ENCODE measurements at places on chromosomes 16 and 17.

DNA sequence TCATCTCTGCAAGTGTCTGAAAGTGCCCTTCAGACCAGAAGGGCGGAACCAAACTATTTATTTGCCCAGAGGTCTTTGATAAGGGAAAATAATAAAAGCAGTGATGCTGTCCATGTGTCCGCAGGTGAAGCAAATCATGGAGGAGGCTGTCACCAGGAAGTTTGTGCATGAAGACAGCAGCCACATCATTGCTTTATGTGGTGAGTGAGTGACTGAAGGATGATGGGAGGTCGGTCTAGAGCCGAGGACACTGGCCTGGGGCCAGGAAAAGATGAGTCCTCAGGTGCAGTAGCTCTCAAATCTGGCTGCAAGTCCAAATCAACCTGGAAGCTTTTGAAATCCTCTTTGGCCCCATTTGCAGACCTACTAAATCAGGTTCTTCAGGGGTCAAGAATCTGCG lies 6.1 kb downstream of the SGSM2 start:
- no peak for DNase-seq

DNA sequence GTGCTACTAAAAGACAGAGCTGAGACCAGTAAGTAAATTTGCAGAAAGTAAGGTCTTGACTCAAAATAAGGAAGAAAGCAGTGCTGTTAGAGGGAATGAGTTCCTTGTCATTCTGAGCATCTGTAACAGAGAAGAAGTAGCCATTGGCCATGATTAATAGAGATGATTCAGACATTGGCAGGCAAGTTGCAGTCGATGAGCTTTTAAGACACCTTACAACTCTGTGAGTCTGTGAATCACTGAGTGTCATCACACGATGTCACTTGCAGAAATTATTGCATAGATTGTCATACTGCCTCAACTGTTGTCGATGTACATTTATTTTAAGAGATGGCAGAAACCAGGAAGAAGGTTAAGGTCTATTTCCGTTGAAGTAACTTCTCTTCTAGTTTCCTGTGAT lies 201.1 kb upstream of the CDH13 start:
- DNase-seq = no peak

GRCh38 chr17:15922586-15922985 lies 22.3 kb upstream of the ADORA2B start:
- DNase-seq = no peak

DNA sequence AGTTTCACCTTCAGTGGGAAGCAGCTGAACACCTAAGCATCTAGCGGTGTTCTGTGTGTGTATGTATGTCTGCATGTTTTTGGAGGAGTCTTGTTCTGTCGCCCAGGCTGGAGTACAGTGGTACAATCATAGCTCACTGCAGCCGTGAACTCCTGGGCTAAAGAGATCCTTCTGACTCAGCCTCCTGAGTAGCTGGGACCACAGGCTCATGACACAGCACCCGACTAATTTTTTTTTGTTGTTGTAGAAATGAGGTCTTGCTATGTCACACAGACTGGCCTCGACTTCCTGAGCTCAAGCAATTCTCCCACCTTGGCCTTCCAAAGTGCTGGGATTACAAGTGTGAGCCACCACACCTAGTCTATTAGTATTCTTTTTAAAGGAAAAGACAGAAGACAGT lies 30.2 kb upstream of the FAAP100 start:
- DNase-seq = no peak

GRCh38 chr17:72361892-72362291 lies 241.1 kb downstream of the SOX9 start:
- no peak for DNase-seq

DNA sequence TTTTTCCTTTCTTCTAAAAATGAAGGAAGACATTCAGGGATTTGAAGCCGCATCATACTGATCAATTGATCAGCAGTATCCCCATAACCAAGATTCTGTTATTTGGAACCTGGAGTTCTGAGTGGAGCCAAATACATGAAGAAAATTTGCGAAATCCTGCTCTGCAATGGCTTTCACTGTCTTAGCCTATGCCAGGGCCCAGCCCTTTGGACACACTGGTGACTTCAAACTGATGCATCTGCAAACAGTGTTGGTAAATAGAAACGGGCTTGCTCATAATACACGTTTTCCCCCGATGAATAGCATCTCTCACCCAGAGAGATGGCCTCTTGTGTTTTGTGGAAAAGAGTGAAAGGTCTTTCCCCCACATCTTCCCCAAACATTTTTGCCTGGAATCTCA lies 87.6 kb upstream of the TOX3 start:
- no peak for DNase-seq

- DNase-seq = no peak
These were observed 15.1 kb upstream of the CD300LD start for GRCh38 chr17:74607221-74607620.

- DNase-seq = no peak
These were observed 8.4 kb upstream of the PRR29 start for GRCh38 chr17:63989622-63990345.
